Posterior cingulate gyrus (tissue), 11 donors: ENCODE measurements at places on chromosomes 2 and 18.

GRCh38 chr2:189587780-189588179, 7.2 kb upstream of the SLC40A1 start:
- DNase-seq: no peak

GRCh38 chr2:46699934-46700256, 215.7 kb downstream of the MCFD2 start:
- DNase-seq: no peak

GRCh38 chr2:30072250-30072842, 74.5 kb upstream of the YPEL5 start:
- peak; percentile 46 for DNase-seq

- DNase-seq: peak; percentile 89
These were observed at the start of gene DNAH7 for GRCh38 chr2:196068271-196069209. Gene DNAH7 (minus strand): TSS chr2:196068837. CDS start chr2:196068711, 126 bp downstream.

- DNase-seq: no peak
These were observed 216.4 kb downstream of the NR4A2 start for GRCh38 chr2:156116113-156116512.

- DNase-seq: no peak
These were observed 74.7 kb downstream of the PTPRM start for GRCh38 chr18:7641813-7642212.

DNA sequence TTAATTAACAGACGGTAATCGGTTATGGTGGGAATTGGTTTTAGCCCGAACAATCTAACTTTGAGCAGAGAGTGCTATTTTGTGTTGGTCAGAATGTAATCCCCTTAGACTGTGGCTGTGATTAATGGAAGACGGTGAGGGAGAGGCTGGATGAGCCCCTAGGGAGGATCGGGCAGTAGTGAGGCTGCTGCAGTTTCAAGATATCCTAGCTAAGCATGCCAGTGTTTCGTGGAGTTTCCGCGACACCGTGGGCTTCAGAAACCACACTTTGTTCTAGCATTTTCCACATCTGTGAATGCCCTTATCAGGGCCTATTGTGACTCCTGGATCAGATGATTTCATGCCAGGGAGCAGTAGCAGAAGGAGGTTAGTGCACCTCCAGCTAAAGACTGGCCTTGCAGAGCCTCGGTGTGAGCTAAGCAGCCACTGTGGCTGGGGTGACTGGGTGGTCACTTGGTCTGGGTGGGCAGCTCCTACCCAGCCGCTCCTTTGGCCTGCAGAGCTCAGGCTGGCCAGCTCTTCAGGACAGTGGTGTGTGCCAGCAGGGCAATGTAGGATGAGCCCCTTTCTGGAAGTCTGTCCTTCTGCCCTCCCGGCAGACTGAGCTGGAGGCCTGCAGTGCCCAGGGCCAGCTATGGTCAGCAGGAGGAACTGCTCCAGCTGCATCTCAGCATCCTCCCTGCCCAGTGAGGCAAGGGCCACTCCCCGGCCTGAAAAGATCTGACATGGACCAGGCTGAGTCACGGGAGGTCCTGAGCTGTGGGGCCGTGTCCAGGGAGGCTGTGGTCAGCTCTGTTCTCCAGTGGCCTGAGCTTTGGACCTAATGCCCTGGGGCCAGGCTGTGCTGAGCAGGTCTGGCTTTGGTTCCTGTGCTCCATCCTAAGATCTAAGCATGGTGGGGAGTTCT, 142.6 kb upstream of the GPC1 start:
- DNase-seq: no peak
